ENCODE measurements at places on chromosomes 3 and 15.

GRCh38 chr3:193948459-193948858 is 187.5 kb upstream of the HES1 start:
- no peak for DNase-seq

- no peak for DNase-seq
Observed at GRCh38 chr3:183328823-183329222, 75.8 kb downstream of the B3GNT5 start.

DNA sequence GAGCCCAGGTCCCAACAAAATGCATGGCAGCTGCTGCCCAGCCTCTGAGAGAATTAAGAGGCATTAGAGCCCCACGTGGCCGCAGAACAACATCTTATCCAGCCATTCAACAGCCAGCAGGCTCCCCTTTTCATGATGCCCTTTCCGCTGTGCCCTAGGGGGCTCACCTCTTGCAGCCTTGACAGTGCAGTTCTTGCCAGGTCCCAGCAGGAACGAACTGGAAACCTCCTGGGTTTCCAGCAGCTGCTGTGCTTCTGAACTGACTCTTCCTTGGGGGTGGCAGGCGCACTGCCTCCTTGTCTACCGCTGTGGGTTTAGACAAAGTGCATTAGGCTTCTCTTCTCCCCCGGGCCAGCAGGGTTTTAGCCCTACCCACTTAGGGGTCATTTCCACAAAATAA is 85.2 kb downstream of the FAM174B start:
- no peak for DNase-seq

DNA sequence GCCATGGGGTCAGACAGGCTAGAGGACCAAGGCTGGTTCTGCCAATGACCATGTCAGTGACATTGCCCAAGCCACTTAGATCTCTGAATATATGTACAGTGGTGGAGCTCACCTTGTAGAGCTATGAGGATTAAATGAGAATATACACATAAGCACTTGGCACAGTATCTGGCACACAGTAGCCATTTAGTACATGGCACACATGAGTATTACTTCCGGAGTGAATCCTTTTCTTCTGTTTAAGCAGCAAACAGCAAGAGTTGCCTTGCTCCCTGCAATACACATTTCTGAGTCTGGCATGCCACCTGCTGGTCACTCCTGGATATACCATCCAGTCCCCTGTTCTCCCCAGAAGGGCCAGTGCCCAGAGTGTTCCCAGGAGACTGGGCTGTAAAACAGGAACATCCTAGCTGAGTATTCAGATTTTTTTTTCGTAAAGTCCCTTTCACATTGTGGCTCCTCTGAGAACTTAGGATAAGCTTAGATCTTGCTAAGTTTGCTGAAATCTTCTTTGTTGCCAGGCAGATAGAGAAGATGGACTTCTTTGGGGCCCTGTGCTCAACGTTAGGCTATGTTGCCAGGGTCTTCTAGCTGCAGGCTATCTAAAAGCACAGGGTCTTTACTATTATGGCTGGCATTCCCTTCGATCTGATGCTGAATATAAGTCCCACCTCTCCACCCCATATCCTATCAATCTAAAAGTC is 203.4 kb downstream of the ADAMTS9 start:
- DNase-seq: peak; percentile 20

DNA sequence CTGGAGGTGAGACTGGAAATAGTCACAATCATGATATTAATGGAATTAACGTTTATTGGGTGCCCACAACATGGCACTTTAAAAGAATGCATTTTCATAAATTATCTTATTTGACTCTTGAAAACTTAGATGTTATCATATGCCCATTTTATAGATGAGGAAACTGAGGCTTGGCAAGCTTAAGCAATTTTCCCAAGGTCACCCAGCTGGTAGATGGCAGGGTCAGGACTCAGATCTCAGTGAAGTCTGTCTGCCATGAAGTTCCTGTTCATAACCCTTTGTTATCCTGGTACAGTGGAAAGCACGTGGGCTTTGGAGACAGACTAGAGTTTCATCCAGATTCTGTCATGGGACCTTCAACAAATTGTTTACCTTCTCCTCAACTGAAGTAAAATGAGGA is 174.6 kb upstream of the NR2E3 start:
- no peak for DNase-seq

GRCh38 chr15:63655683-63656372 is 58.6 kb downstream of the FBXL22 start:
- no peak for DNase-seq

- DNase-seq: no peak
Observed at GRCh38 chr3:88076712-88077111, 17.7 kb downstream of the ZNF654 start.

GRCh38 chr3:8529181-8529637 is 27.6 kb downstream of the LMCD1 start:
- no peak for DNase-seq

- DNase-seq: no peak
Observed at GRCh38 chr3:73637042-73637441, 12.3 kb upstream of the PDZRN3 start.

- no peak for DNase-seq
Observed at GRCh38 chr15:48671103-48672022, 25.9 kb upstream of the FBN1 start.

DNA sequence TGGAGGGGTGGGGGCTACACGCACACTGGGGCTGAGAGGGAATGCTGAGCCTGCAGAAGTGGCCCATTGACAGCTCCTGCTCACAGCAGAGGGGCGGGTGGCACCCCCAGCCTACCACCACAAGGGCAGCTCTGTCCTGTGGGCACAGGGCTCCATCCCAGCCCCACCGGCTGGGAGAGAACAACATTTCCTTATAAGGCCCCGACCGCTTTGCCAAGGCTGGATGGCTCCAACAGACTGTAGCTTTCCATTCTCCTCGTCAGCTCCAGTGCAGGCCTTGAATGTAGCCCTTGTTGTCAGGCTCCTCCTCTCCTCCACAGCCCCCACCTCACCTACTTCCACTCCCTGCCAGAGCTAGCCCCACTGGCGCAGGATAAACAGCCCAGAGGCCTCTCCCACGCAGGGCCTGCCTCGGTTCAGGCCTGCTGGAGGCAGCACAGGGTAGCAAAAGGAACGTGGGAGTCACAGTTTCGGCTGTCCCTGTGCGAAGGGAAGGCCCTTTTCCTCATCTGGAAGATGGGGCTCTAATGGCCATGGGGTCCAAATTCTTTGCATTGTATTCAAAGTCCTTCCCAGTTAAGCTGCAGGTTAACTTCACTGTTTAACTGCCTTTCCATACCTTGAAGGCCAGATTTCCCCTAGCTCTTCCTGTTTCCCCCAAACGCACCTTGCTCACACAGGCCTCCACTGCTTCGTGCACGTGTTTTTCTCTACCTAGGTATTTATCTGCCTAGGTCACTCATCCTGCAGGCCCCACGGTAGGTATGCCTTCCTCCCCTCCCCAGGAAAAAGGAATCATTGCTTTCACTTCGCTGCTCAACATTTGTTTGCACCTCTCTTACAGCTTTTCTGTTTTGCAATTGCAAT is 101.6 kb upstream of the LPP start:
- DNase-seq: no peak

DNA sequence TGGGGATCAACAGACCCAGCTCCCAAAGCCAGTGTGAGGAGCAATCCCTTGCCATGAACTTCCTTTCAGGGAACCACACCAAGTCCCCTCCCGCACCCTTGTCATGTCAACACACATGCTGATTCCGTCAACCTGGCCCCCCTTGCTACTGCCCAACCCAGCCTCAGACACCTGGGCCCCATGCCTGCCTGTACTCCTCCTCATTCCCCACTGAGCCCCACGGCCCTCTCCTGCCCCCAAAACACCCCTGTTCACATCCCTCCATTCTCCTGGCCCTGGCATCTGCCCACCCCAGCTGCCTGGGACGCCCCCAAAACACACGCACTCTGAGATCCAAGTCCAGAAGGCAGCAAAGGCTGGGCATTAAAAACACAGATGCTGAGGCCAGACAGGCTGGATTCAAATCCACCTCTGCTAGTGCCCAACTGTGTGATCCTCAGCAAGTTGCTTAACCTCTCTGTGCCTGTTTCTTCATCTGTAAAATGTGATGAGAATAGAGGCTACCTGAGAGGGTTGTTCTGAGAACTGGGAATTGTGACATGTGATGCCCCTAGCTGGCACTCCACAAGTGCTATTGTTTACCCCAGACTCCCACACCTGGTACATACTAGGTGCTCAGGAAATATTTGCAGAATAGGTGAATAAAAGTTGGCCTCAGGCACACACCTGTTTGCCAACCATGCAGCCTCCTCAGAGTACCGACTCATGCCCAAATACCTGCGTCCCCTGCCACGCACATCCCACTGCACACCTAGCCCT is 2.3 kb downstream of the PLXND1 start:
- DNase-seq: no peak

DNA sequence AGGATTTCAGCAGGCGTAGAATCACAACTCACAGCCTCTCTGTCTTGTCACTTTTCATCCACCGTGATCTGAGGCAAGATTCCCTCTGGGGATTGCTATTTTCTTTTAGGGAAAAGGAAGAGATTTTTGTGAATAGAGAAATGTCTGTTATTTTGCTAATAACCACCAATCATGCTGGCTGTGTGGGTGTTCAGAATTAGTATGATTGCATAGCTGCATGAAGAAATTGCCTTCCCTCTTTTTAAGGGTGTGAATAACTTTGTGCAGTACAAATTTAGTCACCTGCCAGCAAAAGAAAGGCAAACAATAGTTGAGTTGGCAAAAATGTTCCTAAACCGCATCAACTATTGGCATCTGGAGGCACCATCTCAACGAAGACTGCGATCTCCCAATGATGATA is 60.8 kb downstream of the KAT2B start:
- no peak for DNase-seq

GRCh38 chr3:48797626-48798025 is 50.0 kb downstream of the PRKAR2A start:
- no peak for DNase-seq

- no peak for DNase-seq
Observed at GRCh38 chr3:143586576-143586975, 261.7 kb downstream of the SLC9A9 start.

DNA sequence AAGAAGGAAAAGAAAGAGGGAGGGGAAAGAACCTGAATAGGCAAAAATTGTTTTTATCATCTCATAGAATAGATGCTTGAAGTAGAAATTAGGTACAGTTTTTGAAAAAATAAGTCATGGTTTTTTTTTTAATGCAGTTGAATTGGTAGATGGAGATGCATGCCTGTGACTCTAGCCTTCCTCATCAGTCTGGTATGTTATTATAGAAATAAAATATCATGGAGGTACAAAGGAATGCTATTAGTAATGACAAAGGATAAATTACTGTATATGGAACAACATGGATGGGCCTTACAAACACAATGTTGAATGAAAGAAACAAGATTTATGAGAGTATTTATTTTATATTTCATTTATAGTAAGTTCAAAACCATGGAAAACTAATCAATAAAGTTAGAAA is 162.4 kb upstream of the GALNT15 start:
- DNase-seq: no peak

- no peak for DNase-seq
Observed at GRCh38 chr15:33094336-33094735, 100.2 kb downstream of the FMN1 start.

- no peak for DNase-seq
Observed at GRCh38 chr3:122021037-122021436, 1.0 kb downstream of the ILDR1 start.

- no peak for DNase-seq
Observed at GRCh38 chr3:123511084-123511483, 62.2 kb upstream of the ADCY5 start.

DNA sequence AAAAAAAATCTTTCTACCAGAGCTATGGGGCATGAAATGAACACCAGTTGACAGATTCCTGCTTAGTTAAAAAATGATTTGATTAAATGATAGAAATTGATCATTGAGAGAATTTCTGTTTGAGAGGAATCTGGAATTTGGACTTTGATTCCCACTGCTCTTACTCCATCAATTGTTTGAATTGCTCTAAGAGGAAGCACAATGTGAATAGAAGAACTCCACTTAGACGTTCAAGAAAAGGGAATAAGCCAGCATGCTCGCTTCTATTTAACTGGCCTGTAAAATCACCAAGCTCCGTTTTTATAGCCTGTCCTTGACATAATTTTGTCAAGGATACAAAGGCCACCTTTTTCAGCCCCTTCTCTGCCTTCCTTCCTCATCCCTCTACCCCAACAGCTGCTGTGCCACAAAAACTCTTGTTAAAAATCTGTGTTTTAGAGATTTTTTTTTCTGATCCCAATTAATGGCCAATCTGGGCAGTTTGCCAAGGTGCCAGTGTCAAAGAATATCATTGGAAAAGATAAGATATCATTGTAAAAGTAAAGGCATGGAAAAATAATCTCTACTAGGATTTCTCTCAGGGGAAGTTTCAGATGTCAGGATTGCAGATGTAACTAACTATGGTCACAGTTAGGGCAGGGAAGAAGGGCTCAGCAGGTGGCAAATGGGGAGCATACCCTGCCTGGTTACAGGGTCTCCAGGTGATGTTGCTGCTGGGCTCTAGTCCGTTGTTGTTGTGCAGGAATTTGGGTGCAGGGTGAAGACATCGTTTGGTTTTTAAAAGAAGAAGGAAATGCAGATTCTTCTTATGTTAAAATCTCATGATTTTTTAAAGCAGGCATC is 301.8 kb upstream of the PDZRN3 start:
- DNase-seq: no peak

- no peak for DNase-seq
Observed at GRCh38 chr3:197878427-197878826, 71.6 kb upstream of the RPL35A start.

DNA sequence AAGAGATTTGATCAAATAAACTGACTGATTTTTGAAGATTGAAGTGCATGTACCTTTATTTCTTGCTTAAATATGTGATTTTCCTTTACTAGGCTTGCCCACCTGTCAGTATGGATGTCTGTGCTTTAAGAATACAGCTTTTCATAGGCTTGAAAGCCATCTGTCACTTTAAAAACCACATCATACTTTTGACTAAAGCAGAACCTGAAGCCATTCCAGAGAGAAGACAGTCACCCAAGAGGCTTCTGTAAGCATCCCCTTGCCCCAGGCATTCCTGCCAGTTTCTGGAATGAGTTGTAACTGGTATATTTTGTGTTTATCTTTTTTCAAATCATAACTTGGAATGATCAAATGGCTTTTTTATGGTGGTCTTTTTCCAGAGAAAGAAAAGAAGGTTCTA is 24.0 kb downstream of the HPS3 start:
- DNase-seq: no peak

DNA sequence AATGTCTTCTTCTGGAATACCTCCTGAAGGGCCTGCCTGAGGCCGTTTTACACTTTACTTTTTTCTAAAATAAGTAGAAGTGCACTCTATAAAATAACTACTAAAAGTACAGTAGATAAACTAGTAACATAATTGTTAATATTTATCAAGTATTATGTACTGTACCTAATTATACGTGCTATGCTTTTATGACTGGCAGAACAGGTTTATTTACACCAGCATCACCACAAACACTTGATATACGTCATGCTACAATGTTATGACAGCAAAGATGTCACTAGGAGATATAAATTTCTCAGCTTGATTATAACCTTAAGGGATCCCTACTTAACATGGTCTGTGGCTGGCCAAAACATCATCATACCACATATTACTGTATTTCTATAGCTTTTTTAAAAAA is 29.4 kb downstream of the DLG1 start:
- DNase-seq: no peak

DNA sequence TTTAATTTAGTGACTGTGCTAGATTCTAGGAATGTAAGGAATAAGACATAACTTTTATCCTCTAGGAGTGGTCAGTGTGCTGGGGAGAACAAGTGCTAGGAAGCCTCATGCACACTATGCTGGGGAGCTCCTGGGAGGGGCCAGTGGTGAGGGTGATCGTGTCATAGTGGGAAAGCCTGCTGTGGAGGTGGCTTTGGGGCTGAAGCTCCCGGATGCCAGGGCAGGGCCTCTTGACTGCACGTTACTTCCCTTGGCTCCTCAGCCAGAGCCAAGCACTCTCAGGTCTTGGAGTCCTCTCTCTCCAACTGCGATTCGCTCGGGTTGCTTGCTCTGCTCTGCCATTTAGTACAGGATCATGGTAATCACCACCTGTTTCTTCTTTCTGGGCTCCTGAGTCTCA is 33.6 kb downstream of the SQOR start:
- DNase-seq: no peak

All from GF-D8 (cell line).